Neural crest cell (in vitro differentiated cells): ENCODE measurements at places on chromosomes 6 and 20. TPM values are rescaled to one million over a fixed set of nuclear protein-coding genes. Genes with fewer than 3 reads are reported as not detected.
A peak's percentile ranks its signal among the peaks of the same experiment; 100 is the strongest.

Gene NECAB3
- 56.0 and 63.3 TPM in 2 replicates for total RNA-seq

Gene ULBP1
- total RNA-seq, result 2.3 and 2.5 TPM in 2 replicates

Gene SIRPG
- total RNA-seq, result not detected in 2 replicates

Gene C20orf204
- 2.1 and 2.3 TPM in 2 replicates for total RNA-seq

Gene CALHM6
- 1.3 and 4.6 TPM in 2 replicates for total RNA-seq

Gene MRAP2
- total RNA-seq, result 0.93 and 1.4 TPM in 2 replicates

Gene LPA
- 0.43 and 0.65 TPM in 2 replicates for total RNA-seq

GRCh38 chr6:142855893-142856623, 88.9 kb downstream of the HIVEP2 start:
- H3K4me1 ChIP-seq, result peaks cover 29% of the 10 kb centered on the region
- H3K27ac ChIP-seq, result no peak overlapping the region
- no peaks in the 10 kb centered on the region for H3K36me3 ChIP-seq
- no peak overlapping the region for H3K4me3 ChIP-seq
- no peak for DNase-seq

GRCh38 chr6:34867484-34867883, 20.4 kb downstream of the TAF11 start:
- H3K27ac ChIP-seq, result no peak overlapping the region
- H3K36me3 ChIP-seq, result peaks cover 12% of the 10 kb centered on the region
- H3K27me3 ChIP-seq, result no peaks in the 10 kb centered on the region
- H3K4me3 ChIP-seq, result no peak overlapping the region
- no peak for DNase-seq

- no peaks in the 10 kb centered on the region for H3K36me3 ChIP-seq
- H3K27ac ChIP-seq, result no peak overlapping the region
- no peak for DNase-seq
- H3K27me3 ChIP-seq, result no peaks in the 10 kb centered on the region
Measured at GRCh38 chr6:45630801-45631200, 253.1 kb upstream of the SUPT3H start.

GRCh38 chr6:14211562-14211942, 94.0 kb downstream of the CD83 start:
- no peaks in the 10 kb centered on the region for H3K36me3 ChIP-seq
- DNase-seq, result no peak
- no peak overlapping the region for H3K27ac ChIP-seq
- peaks cover 23% of the 10 kb centered on the region for H3K4me1 ChIP-seq
- peak overlapping the region; percentile 87 for H3K4me3 ChIP-seq

DNA sequence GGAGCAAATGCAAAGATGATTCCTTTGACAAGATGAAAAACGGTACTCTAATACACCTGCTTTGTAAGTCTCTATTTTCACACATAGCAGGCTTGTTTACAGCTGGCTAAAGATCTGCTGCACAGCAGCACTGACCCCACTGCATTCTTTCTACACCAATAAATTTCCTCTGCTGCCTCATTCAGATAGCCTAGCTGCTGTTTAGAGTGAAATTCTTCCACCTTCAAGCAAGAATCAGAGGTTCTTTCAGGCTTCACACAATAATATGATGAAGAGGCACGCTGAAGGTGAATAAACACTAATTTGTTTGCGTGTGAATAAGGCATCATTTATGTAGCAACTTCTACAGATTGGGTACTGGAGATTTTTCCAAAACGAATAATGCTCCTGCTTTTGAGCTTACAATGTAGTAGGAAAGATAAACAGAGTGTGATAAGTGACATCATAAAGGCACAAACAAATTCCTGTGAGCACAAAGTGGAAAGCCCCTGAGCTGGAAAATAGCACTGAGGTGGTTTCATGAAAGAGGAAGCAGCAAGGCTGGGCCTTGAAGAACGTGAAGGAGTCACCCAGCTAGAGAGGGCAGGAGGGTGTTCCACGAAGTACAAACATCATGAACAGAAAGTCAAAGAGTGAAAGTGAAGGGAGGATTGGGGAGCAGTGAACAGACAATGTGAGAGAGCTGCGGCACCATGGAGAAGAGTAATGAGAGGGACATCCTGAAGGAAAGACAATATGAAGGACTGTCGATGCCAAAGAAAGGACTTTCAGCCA, 543.4 kb downstream of the CD83 start:
- peaks cover 28% of the 10 kb centered on the region for H3K4me1 ChIP-seq
- no peak for DNase-seq
- no peaks in the 10 kb centered on the region for H3K36me3 ChIP-seq

- no peak overlapping the region for H3K27ac ChIP-seq
- H3K27me3 ChIP-seq, result peaks cover 13% of the 10 kb centered on the region
Measured at GRCh38 chr20:58008413-58008812, 220.0 kb downstream of the ANKRD60 start.

- peaks cover 40% of the 10 kb centered on the region for H3K4me1 ChIP-seq
- H3K27me3 ChIP-seq, result no peaks in the 10 kb centered on the region
- no peak overlapping the region for H3K4me3 ChIP-seq
- H3K27ac ChIP-seq, result peak overlapping the region; percentile 29
Measured at GRCh38 chr6:90230548-90231215, 66.0 kb downstream of the BACH2 start.

- no peak overlapping the region for H3K4me3 ChIP-seq
- H3K27me3 ChIP-seq, result peaks cover 98% of the 10 kb centered on the region
- peaks cover 1% of the 10 kb centered on the region for H3K36me3 ChIP-seq
- no peak for DNase-seq
- H3K27ac ChIP-seq, result no peak overlapping the region
- H3K4me1 ChIP-seq, result peaks cover 8% of the 10 kb centered on the region
Measured at GRCh38 chr6:84769306-84769705, 4.9 kb upstream of the TBX18 start.

DNA sequence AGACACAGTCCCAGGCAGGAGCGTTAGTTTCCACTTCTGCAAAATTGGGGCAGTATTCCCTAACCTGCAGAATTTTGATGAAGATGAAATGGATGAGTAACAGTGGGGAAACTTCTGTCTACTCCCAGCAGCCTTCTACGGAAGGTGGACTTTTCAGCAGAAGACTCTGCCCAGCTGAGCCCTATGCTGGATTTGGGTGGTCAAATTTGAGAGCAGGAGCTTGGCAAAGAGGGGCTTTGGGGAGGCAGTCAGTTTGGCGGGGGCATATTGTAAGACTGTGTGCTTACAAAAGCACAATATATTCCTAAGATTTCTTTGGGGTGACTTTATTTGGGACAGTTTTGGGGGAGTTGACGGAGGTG, 5.4 kb upstream of the SDCBP2 start:
- H3K27ac ChIP-seq, result no peak overlapping the region
- DNase-seq, result no peak
- H3K36me3 ChIP-seq, result no peaks in the 10 kb centered on the region
- H3K4me1 ChIP-seq, result no peaks in the 10 kb centered on the region
- H3K4me3 ChIP-seq, result peak overlapping the region; percentile 23
